ENCODE measurements at places on chromosomes 1 and 21.

- no peak for DNase-seq
These were observed 79.5 kb downstream of the SMYD3 start for GRCh38 chr1:246427611-246428010.

- no peak for DNase-seq
These were observed 145.7 kb upstream of the BARHL2 start for GRCh38 chr1:90862782-90863181.

- no peak for DNase-seq
These were observed 178.0 kb downstream of the HIVEP3 start for GRCh38 chr1:41740630-41741239.

GRCh38 chr21:25568246-25568645 is 39.0 kb downstream of the MRPL39 start:
- no peak for DNase-seq

GRCh38 chr1:156431769-156432668 is 63.0 kb downstream of the RHBG start:
- DNase-seq = no peak

DNA sequence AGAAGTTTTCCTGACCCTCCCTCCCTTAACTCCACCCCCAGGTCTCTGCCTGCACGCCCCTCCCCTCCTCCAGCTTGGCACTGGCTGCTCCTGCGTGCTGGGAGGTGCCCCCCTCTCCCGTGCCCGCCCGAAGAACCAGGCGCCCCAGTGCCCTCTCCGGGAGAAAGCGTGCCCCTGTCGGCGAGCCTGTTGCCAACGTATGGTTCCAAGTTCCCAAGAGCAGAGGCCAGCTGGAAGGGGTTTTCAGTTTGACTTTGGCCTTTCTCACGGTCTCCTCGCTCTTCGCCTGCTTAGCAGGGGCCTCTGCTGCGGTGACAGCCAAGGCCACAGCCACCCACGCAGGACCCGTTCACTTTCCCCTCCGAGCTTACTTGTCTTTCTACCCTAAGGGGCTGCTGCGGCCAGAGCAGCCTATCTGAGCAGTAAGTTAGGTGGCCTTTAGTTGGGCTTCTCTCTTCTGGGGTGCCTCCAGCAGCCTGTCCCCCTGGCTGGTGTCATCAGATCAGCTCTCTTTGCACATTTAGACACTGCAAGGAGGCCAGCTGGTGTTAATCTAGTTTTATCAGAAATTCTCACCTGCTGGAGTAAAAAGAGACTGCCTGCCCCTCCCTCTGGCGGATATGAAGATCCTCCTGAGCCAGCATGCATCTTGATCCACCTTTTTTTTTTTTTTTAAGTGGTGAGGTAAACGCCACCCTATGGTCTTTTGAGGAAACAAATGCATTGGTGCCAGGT is 1.5 kb downstream of the STUM start:
- DNase-seq = no peak

GRCh38 chr1:215957663-215958062 is 390.6 kb downstream of the KCTD3 start:
- DNase-seq = no peak

DNA sequence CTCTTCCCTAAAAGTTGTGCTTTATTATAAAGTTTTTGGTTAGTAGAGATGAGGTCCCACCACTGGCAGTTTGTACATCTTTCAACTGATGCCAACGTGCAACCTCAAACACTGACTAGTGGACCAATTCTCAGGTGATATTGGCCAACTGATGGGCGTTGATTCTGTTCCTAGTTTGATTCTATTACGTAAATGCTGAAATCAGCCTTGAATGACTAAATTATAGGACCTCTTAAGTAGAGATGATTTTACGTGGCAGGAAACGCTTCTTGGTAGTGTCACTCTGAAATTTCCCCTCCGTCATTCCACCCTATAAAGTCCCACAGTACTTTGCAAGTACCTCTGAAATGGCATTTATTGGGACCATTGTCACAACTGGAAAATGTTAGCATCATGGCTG is 8.8 kb upstream of the FNDC7 start:
- DNase-seq = no peak

DNA sequence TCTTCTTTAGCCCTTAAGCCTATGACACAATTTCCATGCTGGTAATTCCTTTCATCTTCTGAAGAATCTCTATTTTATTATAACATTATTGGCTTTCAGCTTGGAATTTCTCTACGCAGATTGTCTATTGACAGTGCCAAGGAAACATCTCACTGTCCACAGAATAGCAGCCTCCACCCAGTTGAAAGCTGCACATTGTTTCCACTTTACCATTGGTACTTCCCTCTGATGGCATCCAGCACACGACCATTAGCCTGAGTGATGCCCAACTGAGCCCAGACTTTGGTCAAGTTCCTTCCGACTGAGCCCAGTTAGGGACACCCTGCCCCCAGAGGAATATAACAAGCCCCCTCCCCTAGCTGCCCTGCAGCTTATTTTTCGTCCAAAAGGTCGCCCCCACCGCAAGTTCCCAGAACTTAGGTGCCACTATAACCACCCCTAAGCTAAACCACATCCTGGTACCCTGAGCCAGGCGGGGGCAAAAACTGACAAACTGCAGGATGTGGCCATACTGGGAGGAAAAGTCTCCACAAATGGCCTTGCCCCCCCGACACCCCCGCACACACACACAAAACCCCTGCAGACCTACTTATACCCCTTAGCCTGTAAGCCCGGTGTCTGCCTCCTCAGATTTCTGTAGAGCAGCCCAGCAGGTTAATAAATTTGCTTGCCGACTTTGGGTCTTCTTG is 13.2 kb downstream of the GBP5 start:
- no peak for DNase-seq

GRCh38 chr21:24023402-24023801 is 1583.9 kb downstream of the MRPL39 start:
- no peak for DNase-seq

GRCh38 chr1:238546118-238546517 is 655.4 kb upstream of the ZP4 start:
- DNase-seq = no peak

GRCh38 chr1:36067871-36068270 is 16.0 kb upstream of the TEKT2 start:
- no peak for DNase-seq

DNA sequence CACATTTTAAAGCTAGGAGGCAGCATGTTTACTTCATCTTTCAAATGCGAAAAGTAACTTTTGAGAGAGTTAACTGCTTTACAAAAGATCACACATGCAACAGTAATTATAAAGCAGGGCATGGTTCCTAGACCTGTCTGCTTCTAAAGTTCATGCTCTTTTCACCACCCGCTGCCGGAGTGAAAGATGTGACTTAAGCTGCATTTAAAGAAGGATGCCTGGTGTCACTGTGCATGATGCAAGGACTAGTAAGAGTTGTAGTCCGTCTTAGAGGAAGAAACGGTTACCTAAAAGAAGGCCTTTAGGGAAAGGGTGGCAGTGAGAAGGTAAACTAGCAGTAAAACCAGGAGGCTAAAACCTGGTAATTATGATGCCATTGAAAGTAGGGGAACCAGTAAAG is 1689.1 kb downstream of the KCNT2 start:
- no peak for DNase-seq

DNA sequence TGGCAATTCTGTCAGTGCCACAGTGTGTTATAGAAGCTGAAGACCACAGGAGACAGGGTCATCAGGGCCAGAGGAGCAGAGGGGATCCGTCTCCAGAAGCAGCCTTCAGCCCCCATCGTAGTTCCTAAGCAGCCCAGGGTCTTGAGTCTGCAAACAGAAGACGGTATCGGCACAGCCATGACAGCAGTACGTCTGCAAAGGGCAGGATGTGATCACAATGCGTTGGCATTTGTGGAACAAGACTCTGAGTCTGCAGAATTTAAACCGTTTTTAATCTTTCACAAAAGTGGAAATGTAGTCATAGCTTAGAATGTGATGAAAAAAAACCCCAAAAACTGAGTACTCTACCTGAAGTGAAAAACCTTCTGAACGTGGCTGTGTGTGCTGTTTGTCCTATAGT is 44.0 kb upstream of the SCCPDH start:
- DNase-seq = no peak

DNA sequence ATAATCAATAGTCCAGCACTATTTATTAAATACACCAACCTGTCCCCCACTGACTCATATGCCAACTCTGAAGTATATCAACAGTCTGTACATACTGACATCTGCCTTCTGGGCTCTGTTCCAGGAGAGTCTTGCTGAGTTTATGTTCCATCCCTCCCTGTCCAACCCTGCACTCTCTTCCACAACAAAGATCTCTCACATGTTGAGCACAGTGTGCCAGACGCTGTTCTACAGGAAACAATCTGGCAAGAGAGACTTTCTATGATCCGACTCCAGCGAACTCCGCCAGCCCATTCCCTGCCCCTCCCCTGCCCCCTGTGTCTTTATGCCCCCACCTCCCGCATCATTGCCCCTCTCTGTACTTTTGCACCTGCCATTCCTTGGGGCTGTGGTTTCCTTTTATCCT is 3.4 kb downstream of the LACTBL1 start:
- no peak for DNase-seq

GRCh38 chr21:34894401-34894800 is 154.7 kb downstream of the RUNX1 start:
- DNase-seq = no peak

DNA sequence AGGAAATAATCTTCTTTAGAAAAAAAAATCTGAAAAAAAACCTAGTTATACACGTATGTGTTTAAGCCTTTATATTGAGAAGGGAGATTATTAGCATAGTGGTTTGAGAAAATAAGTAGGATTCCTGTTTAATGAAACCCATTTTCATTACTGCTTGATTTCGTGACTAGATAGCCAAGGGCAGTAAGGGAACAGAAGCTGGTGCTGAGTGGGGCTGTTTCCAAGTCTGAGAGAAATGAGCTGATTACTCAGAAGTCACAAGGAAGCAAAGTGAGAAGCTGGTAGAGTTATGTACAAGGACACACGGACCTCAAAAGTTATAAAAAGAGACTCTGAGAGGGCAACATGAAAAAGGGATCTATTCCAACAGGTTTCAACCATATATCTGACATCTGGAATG is 256.5 kb downstream of the TTLL7 start:
- DNase-seq = no peak

- DNase-seq = no peak
These were observed 147.6 kb downstream of the NEK7 start for GRCh38 chr1:198304431-198304830.

- DNase-seq = no peak
These were observed 250.1 kb downstream of the HMCN1 start for GRCh38 chr1:185984113-185984836.

DNA sequence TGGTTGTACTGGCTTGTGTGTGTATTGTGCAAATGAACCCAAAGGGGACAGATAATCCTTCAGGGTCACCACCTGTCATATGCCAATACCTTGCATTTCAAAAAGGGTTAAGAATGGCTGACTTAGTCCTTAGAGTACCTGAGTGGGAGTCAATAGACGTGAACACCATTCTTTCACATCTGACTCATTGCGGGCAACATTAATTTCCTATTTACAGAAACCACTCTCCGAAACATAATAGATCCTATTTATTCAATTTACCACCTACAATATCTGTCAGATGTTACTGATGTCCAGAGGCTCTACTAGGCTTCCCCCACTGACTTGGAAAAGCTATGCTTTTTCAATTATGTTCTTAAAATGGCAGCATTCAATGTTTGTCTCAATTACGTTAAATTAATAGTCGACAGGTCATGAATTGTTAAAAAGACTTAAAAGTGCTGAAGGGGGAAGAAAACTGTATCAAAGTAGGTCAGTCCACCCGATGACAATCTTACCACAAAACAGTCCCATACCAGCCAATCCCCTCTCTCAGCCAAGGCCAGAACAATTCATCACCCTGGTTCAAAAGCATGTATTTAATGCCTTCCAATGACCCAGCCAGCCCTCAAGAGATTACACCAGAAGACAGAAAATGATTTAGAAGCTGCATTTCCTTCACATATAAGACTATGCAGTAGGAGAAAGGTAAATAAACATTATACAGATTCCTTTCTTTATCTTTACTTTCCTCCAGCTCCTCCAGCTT is 48.6 kb upstream of the PLA2G2C start:
- no peak for DNase-seq

DNA sequence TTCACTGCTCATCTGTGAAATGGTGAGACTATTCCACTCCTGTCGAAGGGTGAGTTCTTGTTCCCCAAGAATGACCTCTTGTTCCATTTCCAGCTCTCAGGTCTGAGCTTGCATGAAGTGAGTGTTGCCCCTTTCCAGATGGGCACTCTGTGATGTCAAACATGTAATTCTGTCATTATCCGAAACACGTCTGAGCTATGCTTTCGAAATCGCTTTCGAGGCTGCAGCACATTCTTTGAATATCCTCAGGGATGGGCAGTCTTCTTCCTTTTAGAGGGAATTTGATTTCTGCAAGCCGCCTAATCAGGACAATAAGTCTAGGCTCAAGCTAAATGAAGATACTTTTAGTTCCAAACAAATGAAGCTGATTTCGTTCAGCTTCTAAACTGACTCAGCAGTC is 15.1 kb downstream of the NFASC start:
- no peak for DNase-seq

Data from stimulated activated CD8-positive, alpha-beta memory T cell treated with anti-CD3 and anti-CD28 coated beads, Interleukin-15, amount 100 ng/mL, for 4 hours (primary cell).